ENCODE measurements at places on chromosomes 2 and 18.

- DNase-seq, result peak; percentile 86
Observed at GRCh38 chr2:72919414-72920317, 2.3 kb downstream of the EMX1 start.

DNA sequence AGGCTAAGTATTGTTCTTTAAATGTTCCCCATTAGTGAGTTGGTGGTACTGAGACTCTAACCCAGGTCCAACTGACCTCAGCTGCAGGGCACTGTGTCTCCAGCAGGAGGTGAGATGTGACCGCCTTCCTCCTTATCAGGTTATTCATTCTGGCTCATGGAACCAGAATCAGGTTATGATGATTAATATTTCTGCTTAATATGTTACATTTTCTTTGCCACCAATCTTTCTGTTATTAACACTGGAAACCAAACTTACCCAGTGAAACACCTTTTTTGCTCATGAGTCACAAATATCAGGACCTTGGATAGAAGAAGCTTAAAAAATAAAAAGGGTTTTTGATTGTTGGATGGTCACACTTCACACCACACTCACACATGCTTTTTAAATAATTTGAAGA is 85.4 kb downstream of the DPP4 start:
- DNase-seq, result peak; percentile 18

DNA sequence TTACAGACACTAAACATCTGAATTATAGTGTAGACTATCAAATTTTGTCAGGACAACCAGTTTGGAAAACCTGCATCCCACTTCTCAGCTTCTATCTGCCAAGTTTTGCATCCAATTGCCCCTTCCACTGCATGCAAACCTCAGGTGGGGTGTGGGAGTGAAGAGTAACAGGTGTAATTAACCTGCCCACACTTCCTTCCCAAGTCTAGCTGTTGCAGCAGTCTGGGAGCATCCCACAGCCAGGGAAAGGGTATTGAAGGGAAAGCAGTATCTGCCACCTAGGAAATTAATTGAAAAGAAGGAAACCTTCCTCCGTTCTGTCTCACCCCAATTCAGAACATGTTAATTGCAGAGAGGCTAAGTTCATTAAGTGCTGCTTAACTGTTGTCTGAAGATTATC is 189.9 kb downstream of the NCKAP5 start:
- DNase-seq, result no peak

DNA sequence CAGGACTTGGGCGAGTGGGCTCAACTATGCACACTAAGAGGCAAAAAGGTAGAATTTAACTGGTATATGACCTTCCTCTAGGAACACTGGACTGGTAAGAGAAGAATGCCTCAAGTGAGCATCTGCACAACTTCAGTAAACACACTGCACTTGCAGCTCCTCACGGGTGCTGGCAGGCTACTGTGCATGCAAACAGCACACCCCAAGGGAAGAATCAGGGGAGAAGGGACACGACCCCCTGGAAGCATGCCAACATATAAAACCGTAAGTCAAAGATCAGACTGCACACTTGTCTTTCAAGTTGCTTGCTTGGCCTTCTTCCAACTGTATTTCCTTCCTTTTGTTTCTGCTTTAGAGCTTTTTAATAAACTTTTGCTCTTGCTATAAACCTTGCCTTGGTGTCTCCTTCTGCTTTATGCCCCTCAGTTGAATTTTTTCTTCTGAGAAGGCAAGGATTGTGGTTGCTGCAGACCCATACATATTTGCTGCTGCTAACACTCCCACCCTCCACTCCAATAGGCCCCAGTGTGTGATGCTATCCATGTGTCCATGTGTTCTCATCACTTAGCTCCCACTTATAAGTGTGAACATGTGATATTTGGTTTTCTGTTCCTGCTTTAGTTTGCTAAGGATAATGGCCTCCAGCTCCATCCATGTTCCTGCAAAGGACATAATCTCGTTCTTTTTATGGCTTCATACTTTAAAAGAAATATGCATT is 263.7 kb upstream of the SPOPL start:
- no peak for DNase-seq

- DNase-seq, result no peak
Observed at GRCh38 chr18:48872234-48873145, 78.3 kb downstream of the SMAD7 start.

- DNase-seq, result no peak
Observed at GRCh38 chr2:227428731-227429285, 41.1 kb upstream of the SCYGR1 start.

DNA sequence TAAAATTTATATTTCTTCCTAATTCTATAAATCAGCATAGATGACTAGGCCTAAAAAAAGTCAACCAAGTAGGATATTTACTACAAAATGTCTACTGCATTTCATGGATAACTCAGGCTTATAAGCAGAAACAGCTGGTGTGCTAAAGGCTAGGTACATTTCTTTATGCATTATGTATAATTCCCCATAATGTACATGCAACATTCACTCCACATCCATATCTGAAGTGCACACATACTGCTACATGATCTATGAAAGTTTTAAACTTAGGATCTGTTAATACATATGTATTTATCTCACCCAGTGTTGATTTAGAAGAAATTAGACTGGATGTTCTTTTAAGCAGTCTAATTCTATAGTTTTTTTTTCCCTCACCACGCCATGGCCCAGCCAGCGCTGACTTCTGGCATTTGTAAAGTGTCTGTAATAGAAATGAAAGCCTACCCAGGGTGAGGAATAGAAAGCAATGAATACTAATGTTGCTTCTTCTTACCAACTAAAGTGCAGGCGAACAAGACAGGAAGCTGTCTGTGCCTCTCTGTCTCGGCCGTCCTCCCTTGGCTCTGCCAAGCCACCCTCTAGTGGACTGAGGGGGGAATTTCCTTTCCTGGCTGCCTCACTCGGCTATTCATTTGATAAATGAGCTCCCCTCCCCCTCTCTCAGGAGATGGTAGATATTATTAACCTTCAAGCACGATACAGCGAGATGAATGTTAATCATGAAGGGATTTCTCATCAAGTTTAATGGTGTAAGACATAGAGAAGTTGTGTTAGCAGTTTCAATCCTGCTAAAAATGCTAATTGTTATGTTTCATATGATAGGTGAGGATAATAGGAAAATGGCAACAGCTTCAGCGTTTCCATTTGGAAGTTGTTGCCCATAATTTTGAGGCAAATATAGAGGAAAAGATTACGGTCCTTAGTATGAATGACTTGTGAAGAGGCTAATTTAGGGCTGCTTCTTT is 384.5 kb downstream of the MTX2 start:
- peak; percentile 47 for DNase-seq

DNA sequence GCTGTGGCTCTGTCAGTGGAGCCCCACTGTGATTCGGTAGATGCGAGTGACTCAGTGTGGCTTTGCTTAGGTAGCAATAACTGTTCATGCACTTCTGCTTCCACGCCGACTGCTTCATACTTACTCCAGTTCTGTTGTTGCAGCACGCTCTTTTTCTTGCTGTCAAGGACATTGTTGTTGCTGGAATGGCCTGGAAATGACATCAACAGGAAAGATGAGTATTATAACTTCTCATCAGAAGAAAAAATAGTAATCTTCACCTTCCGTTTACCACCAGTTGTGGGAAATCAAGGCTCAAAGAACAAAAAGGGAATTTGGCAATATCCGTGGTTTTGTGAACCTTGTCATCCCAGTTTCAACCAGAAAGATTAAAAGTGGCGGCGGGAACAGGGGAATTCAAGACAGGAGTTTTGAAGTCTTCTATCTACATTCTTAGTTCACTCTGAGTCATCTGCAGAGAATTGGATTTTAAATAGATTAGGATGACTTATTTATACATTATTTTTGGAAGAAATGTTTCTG is 8.3 kb downstream of the TM4SF20 start:
- DNase-seq, result no peak

DNA sequence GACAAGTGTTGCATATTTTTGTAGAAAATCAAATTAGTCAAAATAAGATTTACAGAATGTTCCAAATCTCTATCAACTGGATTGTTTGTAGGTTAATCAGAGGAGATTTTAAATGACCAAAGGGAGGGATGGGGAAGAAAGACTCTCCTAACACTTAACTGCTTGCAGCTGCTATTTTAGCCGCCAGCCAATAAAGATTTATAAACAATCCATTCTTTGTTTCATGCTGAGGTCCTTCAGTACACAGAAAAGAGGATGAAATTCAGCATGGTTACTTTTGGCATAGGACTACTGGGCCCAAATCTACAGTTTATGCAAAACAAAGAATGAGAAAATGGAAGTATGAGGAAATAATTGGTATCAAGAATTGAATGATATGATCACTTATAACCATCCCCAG is 86.4 kb upstream of the FN1 start:
- no peak for DNase-seq

DNA sequence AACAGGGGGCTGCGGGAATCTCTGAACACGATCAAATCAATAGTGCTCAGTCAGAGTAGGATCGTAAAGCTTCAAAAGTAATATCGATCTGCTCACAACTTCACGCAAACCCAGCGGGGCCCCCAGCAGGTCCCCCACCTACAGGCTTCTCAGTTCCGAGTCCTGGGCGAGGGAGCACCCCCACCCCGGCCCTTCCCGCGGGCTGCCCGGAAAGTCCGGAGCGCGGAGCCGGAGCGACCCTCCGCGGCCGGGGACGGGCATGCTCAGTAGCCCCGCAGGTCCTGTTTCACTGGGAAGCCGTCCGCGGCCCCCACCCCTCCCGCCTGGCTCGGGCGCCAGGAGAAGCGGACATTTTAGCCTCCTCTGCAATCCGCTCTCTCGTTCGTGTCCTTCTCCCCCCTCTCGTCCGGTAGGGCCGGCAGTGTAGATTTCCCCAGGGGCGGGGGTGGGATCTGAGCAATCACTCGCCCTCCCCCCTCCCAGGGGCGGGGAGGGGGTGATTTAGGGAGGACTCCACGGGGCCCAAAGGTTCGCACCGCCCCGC is 3.3 kb upstream of the SPRED2 start:
- DNase-seq, result peak; percentile 98

DNA sequence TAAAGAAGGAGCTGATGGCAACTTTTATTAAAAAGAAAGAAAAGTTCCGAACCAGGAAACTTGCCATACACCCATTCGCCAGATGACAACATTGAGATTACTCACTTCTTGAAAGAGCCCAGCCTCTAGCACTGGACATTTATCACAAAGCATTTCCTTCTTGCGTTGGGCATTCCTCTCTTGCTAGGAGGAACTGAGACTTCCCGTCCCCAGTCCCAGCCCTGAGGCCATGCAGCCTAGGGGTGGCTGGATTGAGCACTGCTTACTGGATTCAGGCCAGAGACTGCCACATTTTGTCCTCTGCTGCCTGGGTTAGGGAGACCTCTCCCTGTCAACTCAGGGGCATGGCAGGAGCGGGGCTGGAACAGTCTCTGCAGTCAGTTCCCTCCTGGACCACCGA is 80.1 kb downstream of the SDC1 start:
- DNase-seq, result no peak

DNA sequence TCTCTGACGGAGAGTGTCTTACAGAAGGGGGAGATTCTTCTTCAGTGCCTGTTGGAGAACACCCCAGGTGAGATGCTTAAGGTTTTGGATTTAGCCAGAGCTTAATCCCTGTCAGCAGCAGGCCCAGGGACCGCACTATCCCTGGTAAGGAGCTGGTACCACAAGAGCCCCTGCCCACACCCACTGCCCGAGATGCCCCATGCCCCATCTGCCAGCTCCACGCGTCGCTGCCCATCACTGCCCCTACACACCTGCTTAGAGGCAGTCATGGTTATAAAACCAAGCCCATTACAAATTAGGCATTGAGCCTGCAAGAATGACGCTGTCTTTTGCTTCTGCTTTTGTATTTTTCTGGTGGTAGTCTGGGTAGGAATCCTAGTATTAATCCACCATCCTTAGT is 21.7 kb downstream of the CEP68 start:
- peak; percentile 32 for DNase-seq

DNA sequence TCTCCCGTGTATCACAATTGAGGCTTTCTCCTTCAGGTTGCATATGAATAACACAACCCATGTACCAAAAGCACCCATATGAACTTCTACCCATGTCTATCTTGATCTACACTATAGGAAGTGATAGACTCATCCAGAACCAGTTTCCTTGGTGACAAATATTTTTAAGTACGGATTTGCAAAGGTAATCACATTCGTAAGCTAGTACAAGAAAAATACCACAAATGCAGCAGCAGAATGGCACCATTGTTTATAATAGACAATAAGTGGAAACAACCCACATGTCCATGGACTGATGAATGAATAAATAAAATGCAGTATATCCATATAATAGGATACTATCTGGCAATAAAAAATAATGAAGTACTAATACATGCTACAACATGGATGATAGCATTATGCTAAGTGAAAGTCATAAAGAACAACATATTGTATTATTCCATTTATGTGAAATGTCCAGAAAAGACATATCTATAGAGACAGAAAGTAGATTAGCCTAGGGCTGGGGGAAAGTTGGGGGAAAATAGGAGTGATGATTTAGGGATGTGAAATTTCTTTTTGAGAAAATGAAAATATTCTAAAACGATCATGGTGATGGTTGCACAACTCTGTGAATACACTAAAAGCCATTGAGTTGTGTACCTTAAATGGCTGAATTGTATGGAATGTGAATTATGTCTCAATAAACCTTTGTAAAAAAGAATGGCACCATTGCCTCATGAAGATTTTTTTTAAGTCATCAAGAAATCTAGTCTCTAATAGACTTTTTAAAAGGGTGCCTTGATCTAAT is 3.4 kb upstream of the CCDC88A start:
- DNase-seq, result no peak

- no peak for DNase-seq
Observed at GRCh38 chr2:170878066-170878465, 51.0 kb upstream of the GORASP2 start.

GRCh38 chr2:105301646-105302045 is 27.9 kb downstream of the TGFBRAP1 start:
- no peak for DNase-seq

- DNase-seq, result no peak
Observed at GRCh38 chr2:45612285-45612684, 1.2 kb upstream of the SRBD1 start.

- DNase-seq, result no peak
Observed at GRCh38 chr2:132741754-132742153, 71.7 kb upstream of the LYPD1 start.

DNA sequence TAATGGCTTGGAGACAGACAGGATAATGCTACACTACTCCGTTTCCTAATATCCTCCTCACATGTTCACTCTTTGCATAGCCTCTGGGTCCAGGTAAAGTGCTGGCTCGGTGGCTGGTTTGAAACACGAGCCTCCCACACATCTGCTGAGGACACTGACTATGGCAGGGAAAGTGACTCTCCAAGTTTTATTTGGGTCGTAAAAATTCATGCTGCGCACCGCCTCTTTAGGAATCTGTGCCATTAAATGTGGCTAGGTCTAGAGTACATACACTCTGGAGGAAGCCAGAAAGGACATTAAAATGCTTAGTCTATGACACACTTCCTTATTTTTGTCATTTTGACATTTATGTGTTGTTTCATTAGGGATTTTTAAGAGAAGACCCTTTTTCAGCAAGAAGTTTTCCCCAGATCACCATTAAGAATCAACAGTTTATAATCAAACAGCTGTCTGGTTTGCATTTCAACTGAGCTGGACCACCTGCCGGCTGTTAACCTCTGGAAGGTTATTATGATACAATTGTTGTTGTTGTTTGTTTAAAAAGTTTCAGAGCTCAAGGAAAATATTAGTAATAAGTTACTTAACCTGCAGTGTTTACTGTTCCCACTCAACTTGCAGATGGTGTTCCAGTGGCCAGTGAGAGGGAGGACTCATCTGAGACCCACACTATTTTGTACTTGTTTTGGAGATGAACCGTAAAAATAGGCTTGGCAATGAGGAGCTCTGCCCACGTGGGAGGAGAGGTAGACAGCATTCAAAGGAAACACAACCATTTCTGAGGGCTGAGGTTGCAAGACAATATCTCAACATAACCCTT is 443.3 kb upstream of the MEIS1 start:
- no peak for DNase-seq

Measured in H7 (cell line).